EL (cell line): ENCODE measurements at places on chromosomes 2 and 18.

DNA sequence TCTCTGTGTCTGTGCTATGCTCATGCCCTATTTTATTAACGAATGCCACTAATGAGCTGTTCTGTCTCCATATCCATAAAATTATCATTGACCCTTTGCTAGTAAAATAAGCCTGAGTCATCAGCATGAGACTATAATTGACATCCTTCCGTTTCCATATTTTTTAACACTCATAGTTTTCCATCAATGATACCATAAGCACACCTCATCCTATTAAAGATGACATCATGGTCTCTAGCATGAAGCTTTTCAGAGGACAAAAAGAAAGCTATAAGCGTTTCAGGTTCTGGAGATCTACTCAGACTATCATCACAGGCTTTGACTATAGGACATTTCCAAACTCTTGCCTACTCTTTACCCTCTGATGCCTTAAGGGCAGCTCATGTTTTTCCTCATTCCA, 1.2 kb upstream of the DSC2 start:
- DNase-seq: no peak

DNA sequence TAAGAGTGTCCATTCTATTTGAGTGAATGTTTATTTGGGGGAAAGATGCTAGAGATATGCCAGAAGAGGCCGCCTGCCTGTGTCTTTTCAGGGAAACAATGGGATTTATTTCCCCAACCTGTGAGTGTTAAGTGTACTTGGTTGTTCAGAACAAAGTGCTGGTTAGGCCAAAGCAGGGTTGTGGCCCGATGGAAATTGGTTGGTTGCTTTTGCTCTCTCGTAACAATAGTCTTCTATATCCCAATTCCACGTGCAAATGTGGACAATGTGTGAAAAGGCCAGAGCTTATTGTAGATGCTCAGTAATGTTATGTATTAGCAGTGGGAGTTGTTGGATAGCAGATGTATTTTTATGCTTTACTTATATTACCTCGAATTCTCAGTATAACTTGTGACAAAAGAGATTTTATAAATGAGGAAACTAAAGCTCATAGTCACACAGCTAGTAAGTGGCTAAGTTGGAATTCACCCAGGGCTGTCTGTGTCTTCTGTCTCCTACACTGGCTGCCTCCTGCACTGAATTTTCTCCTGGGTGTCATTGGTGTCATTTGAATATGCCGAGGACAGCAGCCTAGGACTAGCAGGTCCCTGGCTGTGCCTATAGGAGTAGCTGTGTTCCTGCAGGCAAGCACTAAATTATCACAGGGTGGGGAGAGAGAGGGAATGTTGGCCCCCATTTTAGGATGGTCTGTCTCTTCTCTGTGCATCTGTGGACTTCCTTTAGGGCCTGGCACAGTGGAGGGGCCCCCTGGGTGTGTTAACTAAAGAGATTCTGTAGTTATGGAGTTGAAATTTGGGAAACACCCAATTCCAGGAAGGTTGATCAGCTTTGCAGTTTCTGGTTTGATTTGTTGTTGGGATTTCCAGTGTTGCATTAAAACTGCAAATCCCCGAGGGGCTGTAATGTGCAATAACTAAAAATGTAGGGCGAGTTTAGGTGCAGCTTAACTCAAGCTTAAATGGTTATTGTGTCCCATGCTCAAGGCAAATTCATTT, 21.6 kb downstream of the GPD2 start:
- DNase-seq: no peak

- DNase-seq: no peak
These were observed 258.1 kb downstream of the CTNNA2 start for GRCh38 chr2:79770926-79771325.

GRCh38 chr2:42917425-42917927, 125.1 kb upstream of the HAAO start:
- peak; percentile 94 for DNase-seq

- DNase-seq: no peak
These were observed 98.1 kb upstream of the YPEL5 start for GRCh38 chr2:30048636-30049175.

- DNase-seq: peak; percentile 15
These were observed 32.3 kb downstream of the MAP3K2 start for GRCh38 chr2:127355407-127356008.

GRCh38 chr2:201887773-201888425, 81.6 kb downstream of the CDK15 start:
- DNase-seq: peak; percentile 8

- DNase-seq: no peak
These were observed 20.3 kb downstream of the HADHA start for GRCh38 chr2:26224095-26224494.

DNA sequence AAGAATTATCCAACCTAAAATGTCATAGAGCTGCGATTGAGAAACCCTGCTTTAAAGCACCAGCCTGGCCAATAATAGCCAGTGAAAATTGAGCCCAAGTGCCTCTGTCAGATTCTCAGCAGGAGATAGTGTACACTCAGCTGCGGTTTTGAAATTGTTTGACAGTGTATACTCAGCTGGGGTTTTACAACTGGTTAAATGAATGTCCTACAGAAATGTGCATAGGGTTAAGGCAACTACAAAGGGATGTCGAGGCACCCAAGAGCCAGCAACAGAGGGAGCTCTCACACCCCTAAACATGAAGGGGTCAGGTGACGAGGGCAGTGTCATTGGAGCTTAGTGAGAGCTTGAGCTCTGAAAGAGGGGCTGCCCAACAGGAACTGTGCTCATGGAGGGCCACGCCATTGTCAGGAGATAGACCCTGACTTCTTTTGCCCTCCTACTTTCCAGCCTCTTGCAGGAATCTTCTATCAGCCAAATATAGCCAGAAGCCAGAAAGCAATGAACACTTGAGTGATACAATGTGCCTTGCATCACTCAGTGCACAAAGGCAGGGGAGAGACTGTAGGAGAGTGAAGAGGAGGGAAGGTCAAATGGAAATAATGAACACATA, 15.1 kb downstream of the ACTG2 start:
- DNase-seq: no peak

- DNase-seq: no peak
These were observed 27.1 kb downstream of the RRM2 start for GRCh38 chr2:10149635-10150034.

GRCh38 chr2:18752667-18753422, 163.5 kb upstream of the NT5C1B start:
- no peak for DNase-seq

DNA sequence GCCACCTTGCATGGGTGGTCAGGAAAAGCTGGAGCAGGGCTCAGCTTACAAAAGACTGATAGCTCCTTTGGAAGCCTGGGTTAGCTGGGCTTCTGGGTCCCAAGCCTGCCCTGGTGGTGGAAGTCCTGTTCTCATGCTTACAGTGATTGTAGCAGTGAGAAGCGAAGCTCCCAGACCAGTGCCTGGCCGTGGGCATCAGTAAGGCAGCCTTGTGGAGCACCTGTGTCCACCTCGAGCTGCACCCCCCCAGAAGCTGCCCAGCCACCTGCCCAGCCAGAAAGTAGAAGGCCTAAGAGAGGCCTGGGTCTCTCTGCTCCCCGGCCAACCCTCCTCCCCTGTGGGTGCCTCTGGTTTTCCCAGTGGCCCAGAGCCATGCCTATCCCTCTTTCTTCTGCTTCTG, 10.5 kb downstream of the GLI2 start:
- no peak for DNase-seq

DNA sequence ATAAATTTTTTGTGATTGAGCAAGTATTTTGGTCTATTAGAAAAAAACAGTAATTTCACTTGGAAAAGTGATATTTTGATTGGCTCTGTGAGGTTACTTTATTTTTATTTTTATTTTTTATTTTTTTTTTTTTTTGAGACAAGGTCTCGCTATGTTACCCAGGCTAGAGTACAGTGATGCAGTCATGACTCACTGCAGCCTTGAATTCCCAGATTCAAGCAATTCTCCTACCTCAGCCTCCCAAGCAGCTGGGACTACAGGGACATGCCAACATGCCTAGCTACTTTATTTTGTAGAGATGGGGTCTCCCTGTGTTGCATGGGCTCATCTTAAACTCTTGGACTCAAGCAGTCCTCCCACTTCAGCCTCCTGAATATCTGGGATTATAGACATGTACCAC, 60.9 kb upstream of the MGAT5 start:
- DNase-seq: peak; percentile 70

GRCh38 chr2:186917866-186918265, 68.9 kb upstream of the ZSWIM2 start:
- peak; percentile 35 for DNase-seq

GRCh38 chr18:56289381-56289780, 349.0 kb downstream of the TXNL1 start:
- no peak for DNase-seq

- no peak for DNase-seq
These were observed 42.3 kb downstream of the GATA6 start for GRCh38 chr18:22211657-22212056.

GRCh38 chr18:35991696-35992095, 19.2 kb downstream of the RMP24 start:
- no peak for DNase-seq

DNA sequence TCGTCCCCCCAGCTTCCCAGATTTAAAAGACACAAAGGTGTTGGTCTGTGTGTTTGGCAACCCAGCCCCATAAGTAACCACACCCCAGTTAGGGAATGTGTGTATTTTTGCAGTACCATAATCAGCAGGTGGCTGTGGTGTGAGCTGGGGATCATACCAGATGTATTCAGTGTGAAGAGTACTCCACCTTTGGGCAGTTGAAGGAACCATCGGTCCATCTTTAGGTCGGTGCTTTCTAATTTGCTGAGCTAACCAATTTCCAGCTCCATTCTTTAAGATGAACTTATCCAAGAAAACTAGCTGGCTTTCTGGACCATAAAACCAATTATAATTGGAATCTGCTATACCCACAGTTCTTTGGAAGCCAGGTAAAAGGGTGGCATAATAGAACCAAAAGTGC, 3.2 kb downstream of the DSEL start:
- DNase-seq: no peak

- no peak for DNase-seq
These were observed 85.4 kb downstream of the MBD5 start for GRCh38 chr2:148106331-148106730.
